HuH-7 (cell line): ENCODE measurements at places on chromosomes 6 and 20.

- DNase-seq: no peak
Measured at GRCh38 chr6:34064675-34065074, 81.2 kb downstream of the GRM4 start.

DNA sequence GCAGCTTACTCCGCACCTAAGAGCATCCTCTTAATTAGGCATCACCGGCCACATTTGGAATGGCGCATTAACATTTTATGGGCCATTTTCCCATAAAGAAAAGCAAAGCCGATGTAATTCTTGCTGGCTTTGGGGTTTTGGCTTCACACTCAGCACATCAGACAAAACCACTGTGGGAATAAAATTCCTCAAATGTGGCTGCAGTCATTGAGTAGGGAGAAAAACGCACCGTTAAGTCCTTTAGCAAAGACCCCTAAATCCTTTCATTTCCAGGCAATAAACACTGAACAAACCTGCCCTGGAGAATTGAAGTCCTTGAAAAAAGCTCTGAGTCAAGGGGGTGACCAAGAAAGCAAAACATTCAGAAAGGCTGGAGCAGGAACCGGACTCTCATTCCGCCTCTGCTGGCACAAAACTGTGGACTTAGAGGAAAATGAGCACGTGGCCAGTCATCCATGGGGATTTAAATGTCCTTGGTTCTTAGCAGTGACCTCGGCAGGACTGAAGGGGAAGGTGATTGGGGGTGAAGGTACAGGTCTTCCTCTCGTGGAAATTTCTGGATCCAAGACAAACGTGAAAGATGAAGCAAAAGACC is 102.9 kb downstream of the CDH4 start:
- DNase-seq: no peak

DNA sequence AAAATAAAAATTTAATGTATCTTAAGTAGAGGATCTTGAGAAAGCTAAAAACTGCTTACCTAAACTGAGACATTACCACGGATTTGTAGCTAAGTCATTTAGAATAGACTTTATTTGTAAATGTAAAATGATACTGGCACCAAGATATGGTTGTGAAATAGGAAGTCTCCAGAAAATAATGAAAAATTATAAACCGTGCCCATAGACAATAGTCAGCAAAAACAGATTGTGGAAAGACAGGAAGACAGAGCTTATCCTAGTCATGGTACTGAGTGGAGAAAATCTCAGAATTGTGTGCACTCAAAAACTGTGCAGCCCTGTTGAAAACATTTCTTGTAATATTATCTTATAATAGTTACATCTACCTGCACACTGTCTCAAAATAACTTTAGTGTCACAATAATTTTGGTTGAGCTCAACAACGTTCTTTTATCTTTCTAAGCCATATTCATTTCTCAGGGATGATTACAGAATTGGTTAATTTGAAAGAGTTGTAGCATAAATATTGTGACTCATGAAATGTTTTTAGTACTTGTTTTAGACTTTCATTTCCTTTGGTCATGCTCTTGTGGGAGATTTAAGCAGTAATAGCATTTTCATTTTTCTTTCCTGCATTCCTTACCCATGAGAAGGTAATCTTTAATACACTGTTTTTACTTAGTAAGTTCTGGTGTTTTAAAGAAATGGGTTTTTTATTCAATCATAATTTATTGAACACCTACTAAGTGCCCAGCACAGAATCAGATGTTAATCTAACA is 174.5 kb downstream of the SOX4 start:
- no peak for DNase-seq

GRCh38 chr6:56916849-56917551 is 37.9 kb upstream of the BEND6 start:
- DNase-seq: no peak

DNA sequence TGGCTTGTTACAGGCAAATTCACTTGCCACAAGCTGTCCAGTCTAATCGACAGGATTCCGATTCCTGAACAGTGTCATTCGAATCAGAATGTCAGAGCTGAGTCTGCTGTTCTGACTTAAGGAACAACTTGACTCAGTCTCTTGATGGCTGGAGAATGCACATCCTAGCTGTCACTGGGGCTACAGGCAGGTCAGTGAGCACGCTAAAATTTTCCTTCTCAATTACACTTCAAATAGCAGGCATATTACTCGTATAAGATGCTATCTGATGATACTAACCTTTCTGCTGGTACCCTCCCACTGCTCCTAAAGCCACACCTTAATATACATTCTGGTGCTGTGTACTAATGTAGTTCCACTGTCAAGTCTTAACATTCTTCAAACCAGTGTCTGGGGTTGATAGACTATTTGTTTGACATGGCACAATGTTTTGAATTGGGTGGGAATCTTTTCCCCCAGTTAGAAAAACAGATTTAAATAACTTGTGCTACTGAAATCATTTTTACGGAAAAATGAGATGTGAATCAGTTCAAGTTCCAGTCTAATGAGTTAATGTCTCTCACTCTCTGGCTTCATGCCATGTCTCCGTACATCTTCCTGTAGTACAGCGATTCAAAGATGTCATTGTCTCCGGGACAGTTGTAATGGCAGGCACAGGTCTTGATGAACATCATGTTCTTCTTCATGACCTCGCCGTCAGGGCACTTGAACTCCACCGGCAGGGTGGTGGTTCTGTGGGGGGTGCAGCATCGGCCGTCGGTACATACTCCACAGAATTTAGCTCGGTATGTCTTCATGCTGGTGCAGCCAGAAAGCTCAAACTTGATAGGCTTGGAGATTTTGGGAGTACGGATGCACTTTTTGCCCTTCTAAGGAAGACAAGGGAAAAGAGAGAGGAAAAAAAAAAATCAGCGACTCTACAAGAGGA is 2.2 kb downstream of the CCN2 start:
- DNase-seq: no peak

- no peak for DNase-seq
Measured at GRCh38 chr6:74451953-74452352, 753.9 kb downstream of the COL12A1 start.

DNA sequence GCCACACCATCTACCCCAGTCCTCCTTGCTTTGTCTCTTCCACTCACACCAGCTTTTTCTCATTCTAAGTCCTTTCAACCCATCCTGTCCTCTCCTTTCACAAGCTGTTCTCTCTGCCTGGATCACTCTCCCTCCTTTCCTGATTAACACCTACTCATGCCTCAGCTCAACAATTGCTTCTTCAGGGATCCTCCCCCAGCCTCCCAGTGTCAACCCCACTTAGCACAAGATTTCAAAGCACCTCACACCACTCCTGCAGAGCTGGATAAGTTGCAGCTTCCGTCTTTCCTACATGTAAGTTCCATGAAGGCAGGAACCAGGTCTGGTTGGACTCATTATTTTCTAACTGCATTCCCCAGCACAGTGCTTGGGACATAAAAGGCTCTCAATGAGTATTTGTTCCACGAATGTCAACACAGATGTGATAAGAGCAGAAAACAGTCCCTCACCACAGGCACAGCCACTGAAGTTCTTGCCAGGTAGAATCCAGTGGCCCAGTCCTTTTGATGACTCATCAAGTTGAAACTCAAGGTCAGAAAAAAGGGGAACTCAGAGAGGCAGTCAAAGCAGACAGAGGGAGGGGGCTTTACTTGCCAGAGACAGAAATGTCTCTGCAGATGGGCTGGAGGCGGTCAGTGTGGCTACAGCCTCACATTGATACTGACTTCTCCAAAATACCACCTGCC is 193.4 kb upstream of the PRDM1 start:
- peak; percentile 28 for DNase-seq

DNA sequence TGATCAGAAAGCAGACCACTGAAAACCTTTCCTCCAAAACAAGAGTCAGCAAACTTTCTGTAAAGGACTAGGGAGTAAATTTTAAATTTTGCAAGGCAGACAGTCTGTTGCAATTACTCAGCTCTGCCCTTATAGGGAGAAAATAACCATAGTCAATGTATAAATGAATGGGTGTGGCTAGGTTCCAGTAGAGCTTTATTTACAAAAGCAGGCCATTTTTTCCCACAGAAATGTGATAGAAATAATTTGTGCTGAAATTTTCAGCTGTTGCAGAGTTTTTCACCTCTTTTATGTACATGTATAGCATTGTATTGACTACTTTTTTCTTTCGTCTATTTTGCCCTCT is 7.7 kb downstream of the AMD1 start:
- no peak for DNase-seq

DNA sequence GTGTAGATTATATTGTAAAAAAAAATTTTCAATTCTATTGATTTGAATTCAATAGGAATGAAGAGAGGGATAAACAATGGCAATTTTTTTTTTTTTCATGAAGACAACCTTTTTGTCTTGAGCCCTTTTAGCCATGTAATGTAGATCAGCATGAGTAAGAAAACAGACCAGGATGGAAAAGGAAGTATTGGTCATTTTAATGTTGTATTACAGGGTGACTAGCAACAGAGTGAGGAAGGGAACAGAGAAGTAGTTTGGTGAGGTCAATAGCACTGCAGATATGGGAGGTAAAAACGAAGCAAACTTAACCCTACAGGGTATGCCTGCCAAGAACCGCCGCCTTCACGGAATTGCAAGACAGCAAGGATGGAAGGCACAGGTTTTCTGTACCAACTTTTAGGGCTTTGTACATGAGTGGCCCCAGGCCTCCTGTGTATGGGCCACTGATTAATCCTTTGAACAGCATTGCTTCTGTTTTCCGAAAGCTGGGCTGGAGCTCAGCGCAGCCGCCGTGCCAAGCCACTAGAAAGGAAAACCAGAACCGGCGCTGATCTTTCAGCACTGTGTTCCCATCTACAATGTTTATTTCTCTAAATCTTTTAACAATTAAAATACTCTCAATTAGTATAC is 383.7 kb downstream of the CENPW start:
- DNase-seq: no peak

GRCh38 chr20:18011482-18011881 is 42.7 kb downstream of the MGME1 start:
- DNase-seq: no peak
